NCI-H2227 treated with DMSO at 0.1 percent for 48 hours (cell line): ENCODE measurements at places on chromosomes 2 and 18.

DNA sequence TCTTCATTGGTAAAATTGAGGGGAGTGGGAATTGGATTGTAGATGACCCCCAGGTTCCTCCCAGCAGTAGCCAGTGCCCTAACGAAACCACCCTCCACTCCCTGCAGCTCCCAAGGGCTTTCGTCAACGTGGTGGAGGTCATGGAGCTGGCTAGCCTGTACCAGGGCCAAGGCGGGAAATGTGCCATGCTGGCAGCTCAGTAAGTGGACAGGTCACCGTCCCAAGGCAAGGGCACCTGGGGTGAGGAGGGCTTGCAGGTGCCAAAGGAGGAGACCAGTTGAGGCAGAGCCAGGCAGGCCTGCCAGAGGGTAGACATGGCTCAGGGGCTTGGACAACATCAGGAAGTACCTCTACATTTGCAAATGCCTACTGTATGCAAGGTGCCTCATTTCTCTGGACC lies 122.6 kb upstream of the PPP1CB start:
- no peak for DNase-seq

DNA sequence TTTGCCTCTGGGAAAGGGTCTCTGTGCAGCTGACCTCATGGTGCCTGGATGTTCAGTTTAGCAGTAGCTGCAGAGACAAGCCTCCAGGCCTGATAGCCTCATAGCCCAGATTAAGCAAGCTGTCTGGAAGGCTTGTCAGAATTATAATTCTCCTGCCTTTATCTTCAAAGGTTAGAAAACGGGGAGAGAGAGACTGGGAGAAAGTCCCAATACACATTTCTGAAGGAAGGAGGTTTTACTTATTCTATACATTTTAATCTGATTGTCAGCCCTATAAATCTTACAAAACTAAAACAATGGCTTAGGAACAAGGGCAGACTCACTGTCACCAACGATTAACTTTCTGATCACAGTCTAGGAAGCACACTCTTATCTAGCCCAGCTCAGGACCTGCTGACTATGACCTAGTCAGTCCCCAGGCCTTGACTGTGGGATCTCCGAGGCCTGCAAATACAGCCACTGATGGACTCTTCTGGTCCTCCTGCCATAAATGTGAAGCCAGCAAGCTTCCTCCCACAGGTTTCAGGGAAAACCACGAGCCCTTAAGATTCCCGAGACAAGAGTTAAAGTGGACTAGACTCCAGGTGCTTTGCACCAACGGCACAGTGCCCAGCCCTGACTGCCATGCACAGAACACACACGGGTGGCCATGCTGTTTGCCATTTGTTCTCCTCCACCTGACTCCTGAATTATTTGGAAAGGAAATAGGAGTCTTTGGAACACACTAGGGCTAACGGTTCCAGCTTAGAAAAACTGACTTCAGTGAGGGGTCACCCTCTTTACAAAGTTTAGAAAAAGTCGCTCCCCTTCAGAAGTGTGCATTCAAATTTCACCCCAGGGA lies 111.4 kb upstream of the SMAD7 start:
- no peak for DNase-seq

- DNase-seq = no peak
Observed at GRCh38 chr18:21602299-21602587, 1.7 kb upstream of the ESCO1 start.

- no peak for DNase-seq
Observed at GRCh38 chr18:46069524-46069923, 2.5 kb downstream of the PSTPIP2 start.

GRCh38 chr2:37020887-37021796 lies 54.8 kb upstream of the STRN start:
- no peak for DNase-seq

GRCh38 chr2:168916331-168916675 lies 15.2 kb downstream of the G6PC2 start:
- no peak for DNase-seq

- no peak for DNase-seq
Observed at GRCh38 chr2:240233885-240234502, 93.5 kb upstream of the OTOS start.

DNA sequence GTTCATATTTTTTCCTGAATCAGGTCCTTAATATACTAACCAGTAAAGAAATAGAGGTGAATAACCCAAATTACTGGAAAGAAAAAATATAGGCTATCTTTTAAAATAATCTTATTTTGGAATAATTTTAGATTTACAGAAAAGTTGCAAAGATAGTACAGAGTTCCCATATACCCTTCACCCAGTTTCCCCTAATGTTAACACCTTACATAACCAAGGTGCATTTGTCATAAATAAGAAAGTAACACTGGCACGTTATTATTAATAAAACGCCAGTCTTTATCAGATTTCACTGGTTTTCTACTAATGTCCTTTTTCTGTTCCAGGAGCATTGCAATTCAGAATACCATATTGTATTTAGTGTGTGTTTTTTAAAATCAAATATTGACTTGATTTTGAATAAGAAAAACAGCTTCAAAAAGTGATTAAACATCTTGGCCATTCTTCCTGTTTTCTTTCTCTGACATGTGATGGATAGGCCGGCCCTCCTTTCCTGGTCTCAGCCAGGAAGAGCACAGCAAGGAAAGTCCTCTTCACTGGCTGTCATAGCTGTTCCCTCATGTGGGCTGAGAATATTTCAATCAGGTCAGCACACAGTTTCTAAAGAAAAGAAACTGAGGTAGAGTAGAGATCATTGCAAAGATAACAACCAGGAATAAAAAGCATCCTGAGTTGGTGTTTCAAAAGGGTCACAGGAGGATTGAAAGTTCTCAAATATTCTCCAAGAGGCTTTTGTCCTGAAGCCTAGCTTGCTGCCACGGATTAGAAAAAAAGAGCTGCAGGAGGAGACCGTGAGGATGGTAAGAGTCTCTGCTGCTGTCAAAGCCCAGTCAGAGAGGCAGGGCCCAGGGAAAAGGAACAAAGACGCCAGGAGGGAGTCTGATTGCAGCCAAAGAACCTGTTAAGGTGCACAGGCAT lies 79.3 kb upstream of the ARL5A start:
- no peak for DNase-seq

- DNase-seq = no peak
Observed at GRCh38 chr2:21131861-21132260, 8.1 kb downstream of the TDRD15 start.

- no peak for DNase-seq
Observed at GRCh38 chr2:148613231-148614013, 31.1 kb upstream of the EPC2 start.

DNA sequence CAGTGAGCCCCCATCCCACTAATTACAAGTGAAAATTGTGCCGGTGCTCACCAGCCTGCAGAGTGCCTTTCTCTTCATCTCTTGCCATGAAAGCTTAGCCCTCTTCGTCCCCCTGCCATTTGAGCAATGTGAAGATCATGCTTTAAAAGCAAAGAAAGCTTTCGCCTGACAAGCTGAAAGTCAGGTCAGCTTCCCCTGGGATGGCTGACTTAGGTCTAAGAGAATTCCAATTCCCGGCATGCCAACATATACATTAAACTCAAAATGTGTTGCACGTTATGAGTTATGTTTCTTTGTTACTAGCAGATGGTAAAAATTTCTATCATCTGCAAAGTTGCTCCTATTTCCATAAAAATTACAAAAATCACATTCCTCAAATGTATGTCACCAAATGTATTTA lies 129.8 kb downstream of the AFF3 start:
- no peak for DNase-seq

DNA sequence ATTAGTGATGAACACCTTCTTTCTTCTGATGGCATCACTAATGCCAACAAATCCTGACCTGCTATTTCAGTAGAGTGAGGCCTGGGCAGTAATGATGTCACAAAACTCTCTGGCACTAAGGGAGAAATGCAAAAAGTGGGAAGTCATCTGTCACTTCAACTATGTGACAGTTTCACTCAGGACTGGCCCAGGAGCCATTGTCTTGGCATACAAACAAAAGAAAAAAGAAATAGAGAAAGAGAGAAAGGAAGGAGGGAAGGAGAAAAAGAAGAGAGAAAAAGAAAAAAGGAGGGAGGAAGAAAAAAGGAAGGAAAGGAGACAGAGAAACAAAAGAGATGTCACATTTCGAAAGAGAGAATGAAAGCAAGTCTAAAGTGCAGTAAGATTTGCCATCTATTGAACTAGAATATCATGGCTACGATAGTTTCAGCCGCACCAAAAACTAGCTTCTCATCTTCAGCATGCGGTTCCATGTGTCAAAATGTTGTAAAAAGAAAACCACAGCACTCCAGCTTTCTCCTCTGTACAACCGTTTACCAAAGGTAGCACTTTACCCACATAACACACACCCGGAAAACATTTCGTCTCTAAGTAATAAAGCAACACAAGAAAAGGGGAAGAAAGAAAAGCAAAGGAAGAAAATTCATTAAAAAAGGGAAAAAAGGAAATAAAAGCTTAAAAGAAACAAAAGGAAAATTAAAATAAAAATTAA lies 50.1 kb downstream of the CD226 start:
- DNase-seq = no peak

GRCh38 chr18:32770666-32771168 lies 2.1 kb downstream of the KLHL14 start:
- DNase-seq = no peak

DNA sequence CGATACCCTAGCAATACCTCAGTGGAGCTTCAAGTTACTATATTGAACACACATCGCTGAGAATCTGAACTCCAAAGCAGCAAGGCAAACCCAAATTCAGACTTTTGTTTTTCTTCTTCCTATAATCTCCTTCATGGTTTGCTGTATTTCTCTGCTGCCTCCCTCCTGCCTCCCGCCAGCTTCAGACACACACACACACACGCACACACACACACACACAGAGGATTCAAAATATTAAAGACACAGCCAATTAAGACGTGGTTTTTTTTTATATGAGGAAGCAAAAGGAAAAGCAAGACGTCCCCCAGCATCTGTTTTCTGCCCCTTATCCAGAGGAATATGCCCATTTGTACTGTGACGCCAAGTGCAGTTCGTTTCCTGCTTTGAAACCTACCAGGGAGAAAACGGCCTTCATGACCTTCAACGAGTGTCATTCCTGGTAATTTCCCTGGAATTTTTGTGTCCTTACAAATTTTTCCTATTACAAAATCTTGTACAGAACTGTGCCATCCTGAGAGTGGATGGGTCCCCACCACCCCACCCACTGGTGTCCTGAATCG lies 547.9 kb upstream of the ID2 start:
- no peak for DNase-seq

GRCh38 chr18:24009651-24010333 lies 4.8 kb upstream of the TTC39C start:
- no peak for DNase-seq

- no peak for DNase-seq
Observed at GRCh38 chr2:236664136-236664535, 94.5 kb downstream of the ACKR3 start.

DNA sequence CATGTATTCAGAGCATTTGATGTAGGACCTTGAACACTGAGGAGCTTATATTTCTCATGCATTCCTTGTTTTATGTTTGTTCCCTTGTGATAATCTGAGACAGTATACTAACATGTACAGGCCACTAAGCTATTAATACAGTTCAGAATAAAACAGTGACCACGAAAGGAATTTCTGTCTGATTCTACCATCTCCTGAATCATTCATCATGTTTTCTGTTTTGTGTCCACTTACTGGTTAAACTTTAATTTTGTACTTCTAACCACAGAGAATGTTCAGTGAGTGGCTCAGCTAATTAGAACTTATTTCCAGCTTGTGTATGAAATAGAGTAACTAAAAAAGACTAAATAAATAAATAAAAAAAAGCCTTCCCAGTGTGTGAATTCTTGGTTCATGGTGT lies 110.4 kb downstream of the LRP1B start:
- no peak for DNase-seq

- DNase-seq = no peak
Observed at GRCh38 chr2:48569433-48569832, 39.5 kb downstream of the STON1 start.
